ENCODE measurements at places on chromosomes 12 and 14.

- H3K4me1 ChIP-seq: peaks cover 6% of the 10 kb centered on the region
- DNase-seq: no peak
- H3K27ac ChIP-seq: no peak overlapping the region
- H3K4me3 ChIP-seq: no peak overlapping the region
- H3K36me3 ChIP-seq: peaks cover 4% of the 10 kb centered on the region
- no peaks in the 10 kb centered on the region for H3K27me3 ChIP-seq
These were observed 18.4 kb downstream of the TMPO start for GRCh38 chr12:98533723-98534251.

DNA sequence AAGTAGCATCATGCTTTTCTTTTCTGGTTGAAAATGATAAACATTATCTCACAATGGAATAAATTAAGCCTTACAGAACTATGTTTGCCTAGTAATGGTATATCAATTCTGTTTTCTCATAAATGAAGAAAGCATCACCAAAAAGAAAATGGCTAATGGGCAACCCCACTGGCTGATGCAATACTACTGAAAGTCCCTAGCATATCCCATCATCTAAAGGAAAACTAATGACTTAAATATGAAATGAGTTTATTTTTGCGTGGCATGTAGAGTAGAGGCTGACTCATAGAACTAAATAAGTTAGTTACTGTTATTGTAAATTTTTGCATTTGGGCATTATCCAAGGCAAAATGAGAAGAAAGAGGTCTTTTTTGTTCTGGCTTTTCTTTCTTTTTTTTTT, 1156.3 kb upstream of the SEL1L start:
- H3K4me1 ChIP-seq: no peaks in the 10 kb centered on the region
- no peak overlapping the region for H3K27ac ChIP-seq
- DNase-seq: no peak
- H3K4me3 ChIP-seq: no peak overlapping the region

- no peaks in the 10 kb centered on the region for H3K36me3 ChIP-seq
- H3K4me1 ChIP-seq: no peaks in the 10 kb centered on the region
- H3K27me3 ChIP-seq: peaks cover 19% of the 10 kb centered on the region
These were observed 76.3 kb upstream of the PSMC1 start for GRCh38 chr14:90179809-90180779.

DNA sequence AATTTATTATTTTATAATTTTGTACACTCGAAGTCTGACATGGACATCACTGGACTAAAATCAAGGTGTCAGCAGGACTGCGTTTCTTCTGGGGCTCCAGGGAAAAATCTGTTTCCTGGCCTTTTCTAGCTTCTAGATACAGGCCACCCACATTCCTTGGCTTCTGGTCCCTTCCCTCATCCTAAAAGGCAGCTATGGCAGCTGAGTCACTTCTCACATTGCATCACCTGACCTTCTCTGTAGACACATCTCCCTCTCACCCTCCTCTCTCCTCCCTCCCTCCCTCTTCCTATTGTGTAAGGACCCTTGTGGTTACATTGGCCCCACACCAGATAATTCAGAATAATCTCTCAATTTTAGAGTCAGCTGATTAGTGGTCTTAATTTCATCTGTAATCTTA, 92.4 kb downstream of the RPS6KA5 start:
- peak overlapping the region; percentile 96 for H3K4me3 ChIP-seq
- H3K27ac ChIP-seq: peak overlapping the region; percentile 100
- H3K27me3 ChIP-seq: no peaks in the 10 kb centered on the region
- peaks cover 13% of the 10 kb centered on the region for H3K36me3 ChIP-seq
- no peak for DNase-seq
- peaks cover 51% of the 10 kb centered on the region for H3K4me1 ChIP-seq

DNA sequence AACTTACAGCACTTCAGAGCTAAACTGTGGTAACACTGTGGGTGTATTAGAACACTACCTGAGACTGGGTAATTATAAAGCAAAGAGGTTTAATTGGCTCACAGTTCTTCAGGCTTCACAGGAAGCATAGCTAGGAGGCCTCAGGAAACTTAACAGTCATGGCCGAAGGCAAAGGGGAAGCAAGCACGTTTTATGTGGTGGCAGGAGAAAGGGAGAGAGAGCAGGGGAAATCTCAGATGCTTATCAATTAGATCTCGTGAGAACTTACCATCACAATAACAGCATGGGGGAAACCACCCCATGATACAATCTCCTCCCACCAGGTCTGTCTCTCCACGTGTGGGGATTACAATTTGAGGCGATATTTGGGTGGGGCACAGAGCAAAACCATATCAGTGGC, 512.6 kb downstream of the RERGL start:
- H3K27me3 ChIP-seq: no peaks in the 10 kb centered on the region
- no peaks in the 10 kb centered on the region for H3K36me3 ChIP-seq
- H3K4me3 ChIP-seq: no peak overlapping the region
- no peaks in the 10 kb centered on the region for H3K4me1 ChIP-seq
- DNase-seq: no peak
- no peak overlapping the region for H3K27ac ChIP-seq

DNA sequence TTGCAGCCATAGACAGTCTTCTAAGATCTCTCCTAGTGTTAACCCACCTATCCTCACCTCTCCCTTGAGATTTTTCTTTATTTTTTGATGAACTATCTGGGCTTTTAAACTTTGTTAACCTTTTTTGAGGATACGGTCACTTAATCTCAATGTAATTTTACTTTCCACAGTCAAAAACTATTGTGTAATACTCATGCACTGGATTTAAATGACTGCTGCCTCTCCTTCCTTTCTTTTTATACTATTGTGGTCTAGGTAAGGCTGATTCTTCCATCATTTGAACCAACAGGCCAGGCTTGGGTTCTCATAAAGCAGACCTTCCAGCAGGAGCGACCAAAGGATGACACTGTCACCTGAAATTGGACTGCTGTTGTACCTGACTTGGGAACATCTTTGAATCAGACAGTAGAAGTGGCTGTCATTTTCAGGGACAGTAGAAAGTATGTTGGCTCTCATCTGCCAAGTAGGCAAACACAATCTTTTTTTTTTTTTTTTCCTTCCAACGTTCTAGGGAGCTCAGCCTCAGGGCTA, 689 bp upstream of the PDE3A start:
- no peak overlapping the region for H3K27ac ChIP-seq
- DNase-seq: no peak
- peaks cover 45% of the 10 kb centered on the region for H3K27me3 ChIP-seq
- H3K4me1 ChIP-seq: peaks cover 5% of the 10 kb centered on the region

- no peak overlapping the region for H3K4me3 ChIP-seq
- no peaks in the 10 kb centered on the region for H3K4me1 ChIP-seq
- no peak overlapping the region for H3K27ac ChIP-seq
- DNase-seq: no peak
- H3K27me3 ChIP-seq: no peaks in the 10 kb centered on the region
These were observed 328.2 kb upstream of the NOVA1 start for GRCh38 chr14:26925876-26926584.
